PC-9 (cell line): ENCODE measurements at places on chromosomes 6 and 20. TPM values are rescaled to one million over a fixed set of nuclear protein-coding genes. Genes with fewer than 3 reads are reported as not detected.
A peak's percentile ranks its signal among the peaks of the same experiment; 100 is the strongest.

DNA sequence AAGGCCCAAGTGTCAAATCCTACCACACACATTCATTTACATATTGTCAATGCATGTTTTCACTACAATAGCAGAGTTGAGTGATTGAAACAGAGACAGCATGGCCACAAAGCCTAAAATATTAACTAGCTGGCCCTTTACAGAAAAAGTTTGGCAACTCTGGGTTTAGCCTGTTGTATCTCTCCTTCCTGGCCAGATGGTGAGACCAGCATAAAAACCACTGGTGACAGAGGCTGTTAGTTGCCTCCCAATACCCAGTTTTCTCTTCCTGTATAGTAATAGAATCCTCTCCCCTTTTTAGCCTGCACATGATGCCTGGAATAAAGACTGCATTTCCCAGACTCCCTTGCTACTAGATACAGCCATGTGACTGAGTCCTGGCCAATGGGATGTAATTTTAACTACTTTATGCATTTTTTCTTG is 100.0 kb upstream of the TAB2 start:
- DNase-seq = no peak

- DNase-seq = no peak
Measured at GRCh38 chr6:131929264-131929663, 21.9 kb downstream of the CCN2 start.

The CRISP3 gene
- 0.48 and 0.79 TPM in 2 replicates for total RNA-seq

- peak; percentile 73 for DNase-seq
Measured at GRCh38 chr6:85404564-85405174, 45.2 kb upstream of the NT5E start.
